ENCODE measurements at places on chromosomes 12 and 14.

- DNase-seq, result no peak
Measured at GRCh38 chr14:39140170-39140569, 26.0 kb downstream of the GEMIN2 start.

DNA sequence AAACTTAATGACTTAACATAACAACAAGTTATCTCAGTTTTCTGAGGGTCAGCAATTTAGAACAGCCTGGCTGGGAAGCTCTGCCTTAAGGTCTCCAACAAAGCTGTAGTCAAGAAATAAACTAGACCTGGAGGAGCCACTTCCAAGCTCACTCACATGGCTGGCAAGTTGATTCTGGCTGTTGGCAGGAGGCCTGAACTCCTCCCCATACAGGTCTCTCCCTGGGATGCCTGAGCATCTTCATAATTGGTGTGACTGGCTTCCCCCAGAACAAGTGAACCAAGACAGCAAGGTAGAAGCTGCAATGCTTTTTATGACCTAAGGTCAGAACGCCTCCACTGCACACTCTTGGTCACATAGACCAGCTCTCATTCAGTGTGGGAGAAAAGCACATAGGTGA is 128.3 kb downstream of the SAMD4A start:
- DNase-seq, result no peak

GRCh38 chr14:81345781-81346180 is 54.3 kb downstream of the STON2 start:
- DNase-seq, result no peak

GRCh38 chr12:125738211-125738610 is 673.0 kb downstream of the AACS start:
- DNase-seq, result no peak

DNA sequence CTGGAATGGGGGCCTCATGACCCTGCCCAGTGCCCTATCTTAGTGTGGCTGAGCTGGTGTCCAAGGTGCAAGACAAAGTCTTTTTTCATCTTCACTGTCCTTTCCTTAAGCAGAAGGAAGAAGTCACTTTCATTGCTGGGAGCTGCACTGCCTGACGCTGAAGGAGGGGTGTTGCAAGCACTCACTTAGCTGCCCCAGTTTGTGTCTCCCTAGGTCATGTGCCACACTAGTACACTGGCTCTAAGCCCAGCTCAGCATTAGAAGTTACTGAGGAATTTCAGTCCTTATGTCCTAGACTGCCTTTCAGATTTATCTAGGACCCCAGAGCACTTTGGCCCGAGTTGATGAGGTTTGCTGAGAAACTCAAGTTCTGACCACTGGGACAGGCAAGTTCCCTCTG is 952.0 kb upstream of the USP15 start:
- DNase-seq, result no peak

GRCh38 chr12:527729-528128 is 68.0 kb downstream of the B4GALNT3 start:
- DNase-seq, result no peak

DNA sequence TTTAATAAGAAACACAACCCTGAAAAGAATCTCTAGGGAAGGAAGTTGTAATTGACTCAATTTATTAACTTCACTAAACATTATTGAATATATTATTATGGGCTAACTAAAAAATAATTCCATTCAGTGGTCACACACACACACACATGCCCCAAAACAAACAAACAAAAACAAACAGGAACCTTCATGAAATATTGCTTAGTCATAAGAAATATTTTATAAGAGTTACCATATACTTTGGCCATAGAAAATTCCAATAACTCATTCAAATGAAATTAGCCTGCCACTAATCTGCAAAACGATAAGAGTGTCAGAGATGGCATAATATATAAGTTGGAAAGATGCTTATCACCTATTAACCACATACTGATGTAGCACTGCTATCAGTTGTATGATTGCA is 268.4 kb upstream of the AMIGO2 start:
- no peak for DNase-seq

DNA sequence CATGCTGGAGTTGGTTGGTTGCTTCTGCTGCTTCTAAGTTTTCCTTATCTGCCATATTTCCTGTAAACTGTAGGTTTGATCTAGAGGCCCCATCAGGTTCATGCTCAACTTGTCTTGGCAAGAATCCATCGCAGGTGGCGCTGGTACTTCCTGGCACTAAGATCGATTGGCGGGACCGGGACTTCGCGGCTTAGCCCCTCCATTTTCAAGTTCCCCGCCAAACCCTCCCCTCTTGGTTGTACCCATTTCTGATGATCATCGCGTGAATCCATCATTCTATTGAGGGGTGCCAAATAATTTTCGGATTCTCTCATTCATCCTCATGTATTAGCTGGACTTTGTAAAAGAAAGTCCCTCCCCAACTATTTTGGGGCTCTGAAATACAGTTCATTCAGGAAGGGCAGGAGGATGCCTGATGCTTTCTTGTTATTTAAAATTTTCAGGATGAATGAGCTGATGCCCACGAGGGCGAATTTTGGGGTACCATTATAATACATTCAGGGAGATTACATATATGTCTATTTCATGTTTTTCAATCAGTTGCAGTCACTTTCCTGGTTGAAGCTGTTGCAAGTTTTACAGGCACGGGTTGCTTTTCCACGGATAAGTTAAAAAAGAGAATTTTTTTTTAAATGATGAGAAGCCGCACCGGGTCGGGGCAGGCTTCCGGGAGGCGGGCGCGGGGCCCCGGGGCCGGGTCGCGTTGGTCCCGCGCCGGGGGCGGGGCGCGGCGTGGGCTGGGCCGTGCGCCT is 395 bp upstream of the BRI3BP start:
- peak; percentile 90 for DNase-seq

Data from RPMI8226 (cell line).